ENCODE measurements at places on chromosomes 6 and 20.

GRCh38 chr20:8362457-8362856 is 230.4 kb downstream of the PLCB1 start:
- DNase-seq = no peak

DNA sequence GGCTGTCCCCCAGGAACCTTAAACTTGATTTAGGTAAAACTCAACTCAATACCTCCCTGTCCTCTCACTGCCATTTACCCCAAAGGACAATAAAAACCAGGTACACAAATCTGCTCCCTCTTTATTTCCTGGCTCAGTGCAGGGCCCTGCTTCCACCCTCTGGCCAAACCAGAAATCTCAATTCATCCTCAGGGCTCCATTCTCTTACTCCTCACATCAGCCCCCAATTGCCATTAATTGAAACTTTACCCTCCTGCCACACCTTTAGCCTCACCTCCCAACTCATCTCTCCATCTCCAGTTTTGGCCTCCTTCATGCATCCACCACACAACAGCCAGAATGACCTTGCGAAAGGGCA is 10.5 kb downstream of the ZBTB2 start:
- no peak for DNase-seq

DNA sequence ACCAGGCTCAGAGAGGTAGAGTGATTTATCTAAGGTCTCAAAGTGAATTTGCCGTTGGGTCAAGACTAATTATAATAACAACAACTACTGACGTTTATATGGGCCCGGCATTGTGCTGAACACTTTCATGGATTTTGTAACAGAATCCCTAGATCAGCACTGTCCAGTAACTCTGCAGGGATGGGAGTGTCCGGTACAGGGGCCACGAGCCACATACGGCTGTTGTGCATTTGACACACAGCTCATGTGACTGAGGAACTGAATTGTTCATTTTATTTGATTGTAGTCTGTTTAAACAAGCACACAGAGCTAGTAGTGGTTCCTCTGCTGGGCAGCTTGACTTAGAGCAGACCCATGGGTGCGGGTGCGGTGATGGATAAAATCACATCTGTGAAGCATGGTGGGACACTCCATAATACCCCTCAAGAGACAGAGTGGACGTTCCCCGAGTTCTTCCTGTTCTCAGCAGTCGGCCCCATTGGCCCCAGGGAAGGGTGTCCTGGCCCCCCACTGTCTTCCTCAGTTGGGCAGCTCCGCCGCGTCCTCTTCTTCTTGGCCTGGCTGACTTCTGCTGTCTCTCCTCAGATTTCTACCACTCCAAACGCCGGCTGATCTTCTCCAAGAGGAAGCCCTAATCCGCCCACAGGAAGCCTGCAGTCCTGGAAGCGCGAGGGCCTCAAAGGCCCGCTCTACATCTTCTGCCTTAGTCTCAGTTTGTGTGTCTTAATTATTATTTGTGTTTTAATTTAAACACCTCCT is 6.8 kb downstream of the CDKN1A start:
- DNase-seq = no peak

DNA sequence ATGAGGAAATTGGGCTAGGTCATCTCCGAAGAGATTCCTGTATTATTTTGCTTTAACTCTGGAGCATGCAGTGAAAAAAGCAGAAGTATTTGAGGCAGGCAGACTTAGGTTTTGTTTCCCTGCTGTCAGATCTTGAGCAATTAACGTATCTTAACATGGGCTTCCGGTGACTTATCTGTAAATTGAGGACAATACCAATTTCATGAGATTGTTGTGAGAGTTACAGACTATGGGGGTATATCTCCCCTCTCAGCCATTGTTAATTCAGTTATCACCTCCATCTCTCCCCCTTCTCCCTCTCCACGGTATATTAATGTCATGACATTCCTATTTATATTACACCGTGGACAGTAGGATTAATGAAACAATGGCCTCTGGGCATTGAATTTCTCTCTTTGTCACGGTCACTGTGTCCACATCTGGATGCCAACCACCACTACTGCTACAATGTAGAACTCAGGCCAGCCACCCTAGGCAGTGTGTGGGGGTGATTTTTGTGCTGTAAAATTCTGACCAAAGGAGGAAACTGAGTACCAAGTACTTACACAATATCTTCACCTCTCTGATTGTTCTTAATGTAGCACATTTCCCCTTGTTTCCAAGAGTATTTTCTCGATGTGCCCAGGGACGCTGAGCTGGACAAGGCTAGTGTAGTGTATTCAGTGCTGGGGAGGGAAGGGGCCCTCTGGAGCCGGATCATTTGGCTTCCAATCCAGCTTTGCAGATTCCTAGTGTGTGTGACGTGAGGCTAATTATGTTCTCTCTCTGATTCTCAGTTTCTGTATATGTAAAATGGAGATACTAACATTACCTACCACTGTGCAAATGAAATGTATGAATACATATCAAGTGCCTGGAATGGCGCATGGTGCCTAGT is 77.2 kb downstream of the GCNT2 start:
- no peak for DNase-seq

- no peak for DNase-seq
Measured at GRCh38 chr20:62350098-62350628, 16.9 kb downstream of the LAMA5 start.

DNA sequence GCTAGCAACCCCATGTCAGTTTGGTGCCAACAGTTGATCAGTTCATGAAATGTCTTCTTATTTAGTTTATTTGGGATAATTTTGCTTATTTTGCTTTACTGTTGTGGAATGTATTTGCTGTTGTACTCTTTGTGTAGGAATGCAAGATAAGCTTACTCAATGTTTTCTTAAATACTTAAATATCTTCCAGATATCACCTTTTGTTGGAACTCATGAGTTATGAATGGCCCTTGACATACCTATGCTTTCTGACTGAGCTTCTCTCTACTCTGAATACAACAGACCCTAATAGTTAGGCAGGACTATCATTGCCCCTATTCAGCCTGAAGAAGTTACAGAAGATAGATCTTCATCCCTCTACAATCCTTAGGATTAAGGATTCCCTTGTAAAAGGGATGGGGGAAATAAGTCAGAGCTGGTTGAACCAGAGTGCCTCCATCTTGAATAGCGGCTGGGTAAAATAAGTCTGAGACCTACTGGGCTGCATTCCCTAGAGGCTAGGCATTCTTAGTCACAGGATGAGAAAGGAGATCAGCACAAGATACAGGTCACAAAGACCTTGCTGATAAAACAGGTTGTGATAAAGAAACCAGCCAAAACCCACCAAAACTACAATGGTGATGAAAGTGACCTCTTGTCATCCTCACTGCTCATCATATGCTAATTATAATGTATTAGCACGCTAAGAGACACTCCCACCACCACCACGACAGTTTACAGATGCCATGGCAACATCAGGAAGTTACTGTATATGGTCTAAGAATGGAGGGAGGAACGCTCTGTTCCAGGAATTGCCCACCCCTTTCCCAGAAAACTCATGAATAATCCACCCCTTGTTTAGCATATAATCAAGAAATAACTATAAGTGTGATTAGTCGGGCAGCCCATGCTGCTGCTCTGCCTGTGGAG is 196.9 kb downstream of the AKAP7 start:
- no peak for DNase-seq

DNA sequence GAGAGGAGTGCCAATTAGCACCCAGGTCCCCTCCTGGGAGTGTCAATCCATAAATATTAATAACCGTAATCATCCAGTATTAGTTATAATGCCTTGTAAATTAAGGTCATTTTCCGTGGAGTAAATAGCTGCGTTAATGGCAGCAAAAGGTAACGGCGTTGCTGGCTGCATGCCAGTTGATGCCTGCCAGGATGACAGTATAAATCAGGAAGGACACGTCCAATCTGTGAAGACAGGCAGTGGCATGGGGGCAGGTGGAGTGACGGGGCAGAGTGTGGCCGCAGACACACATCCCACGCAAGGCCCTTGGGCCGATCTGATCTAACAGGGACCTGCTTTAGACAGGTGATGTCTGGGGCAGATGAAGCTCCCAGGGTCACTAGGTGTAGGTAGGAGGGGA is 49.1 kb downstream of the KCNB1 start:
- no peak for DNase-seq

DNA sequence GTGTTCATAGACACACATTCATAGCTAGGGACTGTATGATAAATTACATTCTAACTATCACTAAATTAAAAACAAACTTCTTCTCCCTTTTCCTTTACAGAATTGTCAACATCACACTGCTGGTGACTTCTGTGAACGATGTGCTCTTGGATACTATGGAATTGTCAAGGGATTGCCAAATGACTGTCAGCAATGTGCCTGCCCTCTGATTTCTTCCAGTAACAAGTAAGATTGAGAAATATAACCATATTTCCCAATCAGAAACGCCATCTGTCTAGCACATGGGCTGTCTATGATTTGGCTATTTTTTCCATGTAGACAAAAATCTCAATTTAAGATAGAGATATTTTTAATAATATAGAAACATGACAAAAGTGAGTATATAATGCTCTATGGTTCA is 367.7 kb downstream of the ARHGAP18 start:
- no peak for DNase-seq

GRCh38 chr6:11096109-11096508 is 2.5 kb downstream of the SMIM13 start:
- no peak for DNase-seq

DNA sequence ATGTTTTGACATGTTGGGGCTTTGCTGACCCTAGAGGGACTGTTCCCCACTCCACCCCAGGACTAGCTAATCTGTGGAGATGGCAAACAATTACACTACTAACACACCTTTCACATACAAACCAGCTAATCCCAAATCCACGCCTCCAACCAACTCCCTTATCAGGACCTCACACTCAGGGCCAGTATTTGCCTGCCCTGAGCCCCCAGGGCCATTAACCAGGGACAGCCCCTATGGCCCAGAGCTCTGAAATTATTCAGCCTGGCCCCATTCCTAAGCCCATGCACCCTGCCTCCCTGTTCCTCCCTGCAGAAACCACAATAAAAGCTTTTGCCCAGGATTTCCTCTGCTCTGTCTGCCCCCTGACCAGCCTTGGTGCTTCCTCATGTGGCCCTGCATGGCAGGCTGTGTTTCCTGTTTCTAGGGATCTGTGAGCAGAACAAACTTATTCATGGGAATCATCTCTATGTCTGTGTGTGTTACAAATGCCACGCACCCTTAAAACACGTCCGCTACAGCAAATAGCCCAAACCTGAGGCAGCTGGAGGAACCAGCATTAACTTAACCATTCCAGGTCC is 121.2 kb downstream of the PXDC1 start:
- no peak for DNase-seq

DNA sequence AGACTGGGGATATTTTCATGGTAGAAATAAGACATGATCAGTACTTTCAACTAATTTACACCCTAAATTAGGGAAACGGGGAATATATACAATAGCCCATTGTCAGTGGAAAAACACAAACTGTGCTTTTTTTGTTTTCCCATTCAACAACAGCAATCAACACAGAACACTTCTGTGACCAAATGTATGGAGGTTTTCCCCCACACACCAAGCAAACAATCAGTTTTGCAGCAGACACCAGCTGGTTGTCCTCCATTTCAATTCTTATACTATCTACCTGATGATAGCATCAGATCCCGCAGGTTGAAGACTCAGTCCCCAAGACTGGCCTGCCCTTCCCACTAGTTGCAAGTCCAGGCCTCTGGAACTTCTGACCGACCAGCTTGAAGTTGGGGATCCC is 4.5 kb downstream of the HINT3 start:
- no peak for DNase-seq

- DNase-seq = peak; percentile 6
Measured at GRCh38 chr6:79544299-79544927, 7.2 kb upstream of the LCA5 start.

- DNase-seq = no peak
Measured at GRCh38 chr6:83073615-83074014, 6.1 kb downstream of the DOP1A start.

GRCh38 chr6:13524801-13525508 is 37.6 kb upstream of the GFOD1 start:
- DNase-seq = no peak

DNA sequence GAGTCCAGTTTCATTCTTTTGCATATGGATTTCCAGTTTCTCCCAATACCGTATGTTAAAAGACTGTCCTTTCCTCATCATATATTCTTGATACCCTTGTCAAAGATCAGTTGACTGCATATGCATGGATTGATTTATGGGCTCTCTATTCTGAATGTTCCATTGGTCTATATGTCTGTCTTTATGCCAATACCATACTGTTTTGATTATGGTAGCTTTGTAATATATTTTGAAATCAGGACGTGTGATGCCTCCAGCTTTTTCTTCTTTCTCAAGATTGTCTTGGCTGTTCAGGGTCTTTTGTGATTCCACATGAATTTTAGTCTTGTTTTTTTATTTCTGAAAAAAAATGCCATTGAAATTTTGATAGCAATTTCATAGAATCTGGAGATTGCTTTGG is 51.9 kb downstream of the KIZ start:
- DNase-seq = no peak

DNA sequence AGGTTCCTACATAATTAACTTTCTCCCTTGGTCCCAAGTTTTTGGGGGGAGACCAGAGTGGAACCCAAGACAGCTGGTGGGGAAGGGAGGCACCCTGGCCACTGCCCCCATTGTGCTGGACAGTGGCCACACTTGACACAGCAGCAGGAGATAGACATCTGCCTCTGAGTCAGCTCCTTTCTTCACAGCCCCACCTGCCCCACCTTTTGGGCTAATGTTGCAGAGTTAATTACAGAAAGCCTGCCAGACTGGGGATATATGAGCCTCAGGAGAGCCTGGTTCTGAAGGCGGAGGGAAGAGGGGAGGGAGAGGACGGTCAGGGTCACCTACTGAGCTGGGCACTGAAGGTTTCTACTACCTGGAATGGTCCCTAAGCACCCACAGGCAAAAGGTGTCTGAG is 50.6 kb downstream of the MAFB start:
- no peak for DNase-seq

- DNase-seq = peak; percentile 70
Measured at GRCh38 chr20:45933266-45934045, 1.0 kb upstream of the PCIF1 start.

GRCh38 chr6:80967609-80968008 is 784.9 kb downstream of the TENT5A start:
- DNase-seq = no peak

- DNase-seq = no peak
Measured at GRCh38 chr6:38549795-38550194, 89.9 kb downstream of the BTBD9 start.

DNA sequence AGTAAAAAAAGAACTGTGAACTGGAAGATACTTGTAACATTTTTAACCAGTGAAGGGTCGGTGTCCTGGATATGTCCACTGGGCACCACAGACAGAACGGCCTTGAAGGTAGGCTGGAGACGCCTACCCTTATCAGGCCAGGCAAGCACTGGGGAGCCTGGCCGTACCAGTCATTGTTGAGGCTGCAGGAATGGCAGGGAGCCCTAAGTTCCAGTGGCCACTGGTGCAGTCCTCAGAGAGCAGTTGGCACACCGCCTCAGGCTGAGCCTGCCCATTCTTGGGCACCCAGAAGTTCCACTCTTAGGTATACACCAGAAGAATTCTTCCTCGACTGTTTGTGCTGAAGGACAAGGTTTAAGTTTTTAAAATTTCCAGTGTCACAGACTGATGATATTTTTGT is 20.5 kb downstream of the DNAJC5 start:
- no peak for DNase-seq

- DNase-seq = no peak
Measured at GRCh38 chr6:9537381-9537780, 877.5 kb downstream of the TFAP2A start.
